ENCODE measurements at places on chromosomes 3 and 15. TPM values are rescaled to one million over a fixed set of nuclear protein-coding genes. Genes with fewer than 3 reads are reported as not detected.
A peak's percentile ranks its signal among the peaks of the same experiment; 100 is the strongest.

The LRRC34 gene
- total RNA-seq = 6.6 TPM

The SLC24A5 gene
- not detected for total RNA-seq

The GREM1 gene
- total RNA-seq = 0.17 TPM

The CFAP44 gene
- total RNA-seq = 16.4 TPM

The MESP2 gene
- total RNA-seq = not detected

The C3orf80 gene
- 0.50 TPM for total RNA-seq

The ZBTB47 gene
- total RNA-seq = 9.7 TPM

The CADM2 gene
- 5.8 TPM for total RNA-seq

The ARPP21 gene
- total RNA-seq = not detected

The GTPBP8 gene
- 17.2 TPM for total RNA-seq

DNA sequence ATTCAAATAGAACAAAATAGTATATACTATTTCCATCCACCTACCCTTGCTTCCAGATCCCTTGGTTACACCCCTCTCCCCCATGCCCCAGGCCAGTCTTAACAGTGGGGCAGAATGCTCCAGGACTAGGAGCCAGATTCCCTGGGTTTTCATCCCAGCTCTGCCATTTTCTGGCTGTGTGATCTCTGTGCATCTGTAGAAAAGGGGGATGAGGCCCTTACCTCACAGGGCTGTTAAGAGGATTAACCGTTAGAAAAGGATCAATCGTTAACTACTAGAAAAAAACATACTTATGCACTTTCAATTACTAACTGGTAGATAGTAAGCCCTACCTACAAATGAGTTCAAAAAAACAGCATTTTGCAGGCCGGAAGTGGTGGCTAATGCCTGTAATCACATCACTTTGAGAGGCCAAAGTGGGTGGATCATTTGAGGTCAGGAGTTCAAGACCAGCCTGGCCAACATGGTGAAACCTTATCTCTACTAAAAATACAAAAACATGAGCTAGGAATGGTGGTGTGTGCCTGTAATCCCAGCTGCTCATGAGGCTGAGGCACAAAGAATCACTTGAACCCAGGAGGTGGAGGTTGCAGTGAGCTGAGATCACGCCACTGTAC, 11.7 kb downstream of the EBLN2 start:
- no peaks in the 10 kb centered on the region for H3K36me3 ChIP-seq
- DNase-seq = no peak
- no peak overlapping the region for H3K27ac ChIP-seq
- H3K27me3 ChIP-seq = no peaks in the 10 kb centered on the region

DNA sequence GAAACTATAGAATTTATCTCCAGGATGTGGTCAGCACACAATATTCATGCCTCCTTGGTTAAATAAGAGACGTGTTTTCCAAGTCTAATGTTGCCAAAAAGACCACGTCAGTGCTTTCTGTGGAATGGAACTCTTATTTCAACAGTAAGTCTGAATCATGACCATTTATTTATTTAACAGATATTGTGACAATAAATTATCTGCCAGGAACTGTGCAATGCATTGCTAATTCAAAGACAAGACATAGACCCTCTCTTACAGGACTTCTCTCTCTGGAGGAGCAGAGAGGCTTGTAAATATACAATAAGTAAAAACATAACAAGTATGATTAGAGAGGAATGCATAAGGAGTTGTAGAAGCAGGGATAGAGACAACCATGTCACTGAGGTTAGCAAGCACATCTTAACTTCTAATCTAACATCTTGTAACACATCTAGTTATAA, 227.5 kb downstream of the DTWD1 start:
- peaks cover 8% of the 10 kb centered on the region for H3K4me1 ChIP-seq
- no peak overlapping the region for H3K27ac ChIP-seq
- no peaks in the 10 kb centered on the region for H3K36me3 ChIP-seq

- H3K36me3 ChIP-seq = peaks cover 5% of the 10 kb centered on the region
- H3K27ac ChIP-seq = no peak overlapping the region
- peak overlapping the region; percentile 83 for H3K4me3 ChIP-seq
- H3K4me1 ChIP-seq = peaks cover 29% of the 10 kb centered on the region
- H3K27me3 ChIP-seq = no peaks in the 10 kb centered on the region
- no peak for DNase-seq
Observed at GRCh38 chr3:77041811-77042210, 1.9 kb downstream of the ROBO2 start.

DNA sequence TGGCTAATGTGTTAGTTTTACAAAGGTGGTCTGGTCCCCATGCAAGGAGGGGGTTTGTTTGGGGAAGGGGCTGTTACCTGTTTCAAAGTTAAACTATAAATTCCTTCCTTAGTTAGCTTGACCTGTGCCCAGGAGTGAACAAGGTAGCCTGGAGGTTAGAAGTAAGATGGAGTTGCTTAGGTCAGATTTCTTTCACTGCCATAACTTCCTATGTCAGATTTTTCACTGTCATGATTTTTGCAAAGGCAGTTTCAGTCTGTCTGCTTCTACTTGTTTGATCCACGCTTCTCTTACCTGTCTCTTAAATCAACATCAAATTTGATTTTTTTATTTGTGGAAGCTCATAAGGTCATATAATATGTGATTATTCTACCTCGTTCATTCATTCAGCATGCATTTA, 28.6 kb downstream of the STARD9 start:
- peaks cover 3% of the 10 kb centered on the region for H3K27me3 ChIP-seq
- DNase-seq = no peak
- no peak overlapping the region for H3K27ac ChIP-seq
- no peaks in the 10 kb centered on the region for H3K36me3 ChIP-seq

DNA sequence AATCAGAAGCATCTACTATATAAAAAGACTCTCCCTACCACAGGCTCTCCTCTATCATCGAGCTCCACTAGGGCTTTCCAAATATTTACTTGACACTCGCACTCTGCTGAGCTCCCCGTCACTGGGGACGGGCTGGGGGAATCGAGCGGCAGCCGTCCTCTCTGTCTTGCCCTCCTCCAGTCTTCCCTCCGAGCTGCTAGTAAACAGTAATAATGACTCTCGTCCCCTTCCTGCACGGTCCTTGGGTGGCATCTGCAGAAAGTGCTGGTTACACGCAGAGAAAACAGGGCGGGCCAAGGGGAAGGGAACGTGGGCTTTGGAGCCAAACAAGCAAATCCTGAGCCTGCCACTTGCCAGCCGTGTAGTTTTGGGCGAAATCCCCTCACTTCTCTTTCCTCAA, 96.6 kb downstream of the LRIG1 start:
- H3K27me3 ChIP-seq = no peaks in the 10 kb centered on the region
- H3K27ac ChIP-seq = no peak overlapping the region
- H3K4me1 ChIP-seq = peaks cover 24% of the 10 kb centered on the region
- no peak overlapping the region for H3K4me3 ChIP-seq

DNA sequence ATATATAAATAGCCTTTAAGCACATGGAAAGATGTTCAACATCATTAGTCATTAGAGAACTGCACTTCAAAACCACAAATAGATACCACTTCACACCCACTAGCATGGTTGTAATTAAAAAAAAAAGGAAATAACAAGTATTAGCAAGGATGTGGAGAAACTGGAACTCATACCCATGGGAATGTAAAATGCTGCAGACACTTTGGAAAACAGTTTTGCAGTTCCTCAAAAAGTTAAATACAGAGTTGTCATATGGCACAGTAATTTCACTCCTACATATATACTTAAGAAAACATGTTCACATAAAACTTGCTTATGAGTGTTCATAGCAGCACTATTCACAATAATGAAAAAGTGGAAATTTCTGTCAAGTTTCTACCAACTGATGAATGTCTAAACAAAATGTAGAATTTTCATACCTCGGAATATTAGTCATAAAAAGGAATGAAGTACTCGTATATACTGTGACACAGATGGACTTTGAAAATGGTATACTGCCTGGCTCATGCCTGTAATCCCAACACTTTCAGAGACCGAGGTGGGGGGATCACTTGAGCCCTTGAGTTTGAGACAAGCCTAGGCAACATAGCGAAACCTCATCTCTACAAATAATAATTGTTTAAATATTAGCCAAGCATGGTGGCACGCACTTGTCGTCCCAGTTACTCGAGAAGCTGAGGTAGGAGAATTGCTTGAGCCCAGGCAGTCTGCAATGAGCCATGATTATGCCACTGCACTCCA, 28.1 kb downstream of the BCL2A1 start:
- no peak for DNase-seq
- H3K36me3 ChIP-seq = no peaks in the 10 kb centered on the region
- H3K27ac ChIP-seq = peak overlapping the region; percentile 63
- H3K27me3 ChIP-seq = no peaks in the 10 kb centered on the region
- H3K4me3 ChIP-seq = no peak overlapping the region
- H3K4me1 ChIP-seq = peaks cover 6% of the 10 kb centered on the region

DNA sequence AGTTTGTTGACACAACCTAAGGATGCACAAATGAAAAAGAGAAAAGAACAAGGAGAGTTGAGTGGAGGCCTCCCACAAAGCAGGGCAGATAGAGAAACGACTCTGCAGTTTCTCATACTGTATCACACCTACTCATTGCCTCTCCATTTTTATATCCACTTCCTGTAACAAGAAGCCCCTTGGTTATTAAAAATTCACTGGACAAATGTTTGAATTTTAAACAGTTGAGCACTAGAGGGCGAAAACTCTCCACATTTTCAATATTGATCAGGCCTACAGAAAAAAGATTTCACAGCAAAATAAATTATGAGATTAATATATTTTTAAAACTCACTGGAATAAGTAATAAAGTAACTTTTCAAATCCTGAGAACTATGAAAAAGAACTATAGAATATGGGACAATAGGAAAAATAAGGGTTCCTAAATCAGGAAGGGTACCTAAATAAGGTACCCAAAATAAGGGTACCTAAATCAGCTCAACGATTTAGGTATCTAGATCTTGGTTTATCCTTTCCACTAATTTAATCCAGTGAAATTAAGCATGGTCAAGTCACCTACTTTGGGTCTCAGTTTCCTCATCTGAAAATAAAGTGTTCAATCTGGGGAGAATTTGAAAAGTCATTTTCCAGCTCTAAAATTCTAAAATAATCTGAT, 47.0 kb upstream of the PPIB start:
- peaks cover 3% of the 10 kb centered on the region for H3K36me3 ChIP-seq
- H3K27me3 ChIP-seq = no peaks in the 10 kb centered on the region
- DNase-seq = no peak
- H3K4me3 ChIP-seq = no peak overlapping the region

DNA sequence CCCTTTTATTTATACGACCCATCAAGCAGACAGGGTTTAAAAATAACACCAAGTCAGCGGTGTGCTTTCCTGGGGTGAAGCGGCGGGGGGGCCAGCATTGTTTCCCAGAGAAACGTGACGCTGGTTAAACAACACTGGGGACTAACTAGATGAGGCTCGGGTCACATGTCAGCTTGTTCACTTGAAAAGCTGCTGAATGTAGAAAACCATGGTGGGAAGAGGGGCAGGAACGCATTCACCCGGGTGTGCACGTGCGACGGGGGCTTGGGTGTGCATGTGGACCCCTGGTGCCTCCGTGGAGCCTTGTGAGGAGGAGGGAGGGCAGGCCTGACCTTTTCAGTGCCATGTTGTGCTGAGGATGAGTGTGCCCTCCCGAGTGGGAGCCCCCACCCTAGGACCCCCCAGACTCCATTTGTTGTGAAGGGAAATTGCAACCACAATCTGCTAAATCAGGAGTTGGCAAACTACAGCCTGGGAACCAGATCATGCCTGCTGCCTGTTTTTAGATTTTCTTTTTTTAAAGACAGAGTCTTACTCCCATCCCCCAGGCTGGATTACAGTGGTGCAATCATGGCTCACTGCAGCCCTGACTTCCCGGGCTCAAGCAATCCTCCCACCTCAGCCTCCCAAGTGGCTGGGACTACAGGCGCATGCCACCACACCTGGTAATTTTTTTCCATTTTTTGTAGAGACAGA, 70.4 kb upstream of the CMTM7 start:
- H3K36me3 ChIP-seq = peaks cover 5% of the 10 kb centered on the region
- H3K4me3 ChIP-seq = peak overlapping the region; percentile 39
- H3K27ac ChIP-seq = peak overlapping the region; percentile 84
- no peak for DNase-seq
- H3K4me1 ChIP-seq = peaks cover 73% of the 10 kb centered on the region
- no peaks in the 10 kb centered on the region for H3K27me3 ChIP-seq

DNA sequence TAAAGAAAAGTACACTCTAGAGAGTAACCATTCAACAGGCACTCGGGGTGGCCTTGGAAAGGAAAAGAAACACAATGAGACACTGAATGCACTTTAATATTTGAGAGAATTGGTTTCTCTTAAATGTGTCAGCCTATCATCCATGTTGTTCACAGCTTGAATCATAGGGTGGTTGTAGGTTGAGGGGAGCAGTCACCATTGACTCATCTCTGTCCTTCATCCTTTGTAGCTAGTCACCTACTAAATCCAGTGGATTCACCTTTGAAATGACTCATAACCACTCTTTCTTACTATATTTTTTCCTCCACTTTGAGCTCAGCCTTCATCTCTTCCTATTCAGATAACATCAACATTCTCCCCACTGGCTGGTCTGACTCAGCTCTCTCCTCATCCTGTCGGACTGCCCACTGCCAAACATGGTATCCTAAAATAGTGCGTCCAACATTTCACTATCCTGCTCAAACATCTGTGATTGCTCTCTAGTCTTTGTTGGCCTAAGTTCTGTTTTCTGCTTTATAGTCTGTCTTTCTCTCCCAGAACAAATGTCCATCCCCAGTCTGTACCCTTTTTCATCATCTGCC, 182.7 kb upstream of the GADL1 start:
- H3K4me3 ChIP-seq = no peak overlapping the region
- H3K36me3 ChIP-seq = no peaks in the 10 kb centered on the region

GRCh38 chr3:73653351-73653750, 28.6 kb upstream of the PDZRN3 start:
- no peaks in the 10 kb centered on the region for H3K4me1 ChIP-seq
- H3K36me3 ChIP-seq = no peaks in the 10 kb centered on the region
- DNase-seq = no peak
- no peak overlapping the region for H3K4me3 ChIP-seq
- peaks cover 10% of the 10 kb centered on the region for H3K27me3 ChIP-seq

DNA sequence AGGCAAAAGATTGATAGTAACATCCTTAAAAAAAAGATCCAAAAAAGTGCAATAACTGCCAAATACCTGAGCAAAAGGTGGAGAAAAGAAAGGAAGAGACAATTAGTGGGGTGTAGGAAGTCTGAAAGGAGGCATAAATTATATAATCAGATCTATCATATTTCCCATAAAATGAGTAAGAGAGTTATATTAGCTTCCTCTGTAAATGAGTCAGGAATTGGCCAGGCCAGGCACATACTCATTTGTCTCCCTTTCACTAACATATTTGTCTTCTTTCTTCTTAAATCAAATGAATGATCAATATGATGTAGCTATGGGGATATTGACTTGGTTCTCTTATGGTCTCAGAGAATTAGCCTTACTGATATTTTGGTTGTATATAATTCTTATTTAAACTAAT, 292.3 kb upstream of the CADM2 start:
- no peaks in the 10 kb centered on the region for H3K36me3 ChIP-seq
- H3K4me1 ChIP-seq = no peaks in the 10 kb centered on the region
- H3K27me3 ChIP-seq = no peaks in the 10 kb centered on the region
- H3K27ac ChIP-seq = no peak overlapping the region

DNA sequence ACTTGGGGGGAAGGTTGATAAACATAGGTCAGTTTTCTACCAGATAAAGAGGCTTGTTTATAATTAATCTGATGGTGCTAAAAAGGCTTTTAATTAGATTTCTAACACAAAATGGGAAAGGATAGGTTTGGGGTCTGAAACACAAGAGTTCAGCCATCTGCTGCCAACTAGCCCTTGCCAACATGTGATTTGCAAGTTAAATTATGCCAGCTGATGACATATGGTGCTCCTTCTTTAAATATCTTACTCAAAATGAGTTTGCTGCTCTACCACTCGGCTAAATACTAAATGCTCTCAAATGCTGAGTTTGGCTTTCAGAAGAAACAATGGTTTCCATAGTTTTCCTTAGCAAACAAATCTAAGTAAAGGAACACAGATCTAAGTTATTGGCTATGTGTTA, 557.8 kb upstream of the CCDC54 start:
- H3K4me3 ChIP-seq = no peak overlapping the region
- no peak overlapping the region for H3K27ac ChIP-seq
- peaks cover 8% of the 10 kb centered on the region for H3K4me1 ChIP-seq
- no peaks in the 10 kb centered on the region for H3K27me3 ChIP-seq
